Mesothelial cell of epicardium (in vitro differentiated cells): ENCODE measurements at places on chromosomes 7 and 10.

DNA sequence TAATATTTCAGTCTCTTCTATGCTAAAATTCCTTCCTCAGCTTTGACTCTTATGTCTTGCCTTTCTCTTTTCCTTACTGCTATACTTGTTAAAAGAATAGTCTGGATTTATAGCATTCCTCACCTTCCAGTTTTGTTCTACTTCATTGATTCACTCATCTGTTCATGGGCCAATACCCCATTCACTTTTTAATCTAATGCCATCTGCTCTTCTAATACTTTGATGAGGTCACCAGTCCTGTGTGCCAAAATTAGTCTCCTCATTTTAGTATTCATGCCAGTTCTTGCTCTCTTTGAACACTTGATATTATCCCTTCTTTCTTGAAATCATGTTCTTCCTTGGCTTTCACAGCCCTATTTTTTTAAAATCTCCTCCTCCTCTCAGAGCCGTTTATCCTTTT lies 19.3 kb downstream of the STK17A start:
- no peak for DNase-seq
- H3K4me1 ChIP-seq: no peaks in the 10 kb centered on the region
- no peak overlapping the region for H3K27ac ChIP-seq
- H3K4me3 ChIP-seq: no peak overlapping the region
- H3K36me3 ChIP-seq: peaks cover 17% of the 10 kb centered on the region

DNA sequence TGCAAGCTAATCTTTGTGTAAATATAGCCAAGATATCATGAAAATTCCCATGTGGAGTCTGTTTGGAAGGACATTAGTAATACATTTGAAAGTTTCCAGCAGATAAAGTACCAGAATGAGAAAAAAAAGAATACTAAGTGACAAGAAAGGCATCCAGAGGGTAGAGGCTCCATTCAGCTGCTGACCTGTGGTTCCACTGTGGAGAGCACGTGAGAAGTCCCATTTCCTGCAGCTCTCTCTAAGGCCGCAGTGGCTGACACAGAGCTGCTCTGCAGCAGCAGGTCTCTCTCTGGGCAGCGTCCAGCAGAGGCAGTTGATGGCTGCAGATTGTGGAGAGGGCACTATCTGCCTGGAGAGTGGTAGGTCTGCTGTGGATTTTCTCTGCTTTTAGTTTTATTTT lies 100.1 kb upstream of the TMEM72 start:
- H3K27me3 ChIP-seq: peaks cover 2% of the 10 kb centered on the region
- H3K36me3 ChIP-seq: no peaks in the 10 kb centered on the region
- H3K27ac ChIP-seq: no peak overlapping the region
- no peak overlapping the region for H3K4me3 ChIP-seq
- peaks cover 17% of the 10 kb centered on the region for H3K4me1 ChIP-seq

DNA sequence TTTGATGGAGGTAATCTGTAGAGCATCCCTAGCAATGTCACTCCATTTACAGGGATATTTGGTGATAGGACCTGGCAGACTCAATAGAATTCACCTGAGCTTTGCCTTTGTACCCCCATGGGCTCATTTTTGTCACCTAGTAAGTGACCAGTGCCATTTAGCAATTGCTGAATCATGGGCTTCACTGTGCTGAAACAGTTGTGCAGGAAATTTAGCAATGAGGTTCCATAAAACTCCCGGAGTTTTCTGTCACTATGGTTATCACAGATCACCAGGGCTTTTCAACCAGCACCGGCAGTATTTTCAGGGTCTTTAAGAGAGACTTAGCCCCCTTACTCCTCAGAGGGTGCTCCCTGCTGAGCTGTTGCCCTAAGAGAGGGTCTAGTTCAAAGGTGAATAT lies 40.2 kb downstream of the FAS start:
- DNase-seq: no peak
- no peak overlapping the region for H3K27ac ChIP-seq
- no peaks in the 10 kb centered on the region for H3K36me3 ChIP-seq
- H3K27me3 ChIP-seq: peaks cover 4% of the 10 kb centered on the region
- no peak overlapping the region for H3K4me3 ChIP-seq

DNA sequence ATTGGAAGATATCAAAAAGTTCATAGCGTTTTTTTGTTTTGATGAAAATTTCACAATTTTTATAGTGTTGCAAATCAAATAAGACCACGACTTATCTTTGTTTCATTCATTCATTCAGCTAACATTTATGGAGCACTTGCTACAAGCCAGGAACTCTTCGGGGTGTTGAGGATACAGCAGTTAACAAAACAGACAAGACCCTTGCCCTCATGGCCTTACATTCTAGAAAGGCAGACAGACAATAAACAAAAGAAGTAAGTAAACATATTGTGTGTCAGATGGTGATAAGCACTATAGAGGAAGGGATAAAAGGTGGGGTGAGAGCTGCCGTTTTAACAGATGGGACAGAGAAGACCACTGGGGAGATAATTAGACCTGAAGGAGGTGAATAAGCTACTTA lies 41.6 kb upstream of the GSAP start:
- no peaks in the 10 kb centered on the region for H3K27me3 ChIP-seq
- no peaks in the 10 kb centered on the region for H3K4me1 ChIP-seq
- no peak overlapping the region for H3K4me3 ChIP-seq
- H3K36me3 ChIP-seq: no peaks in the 10 kb centered on the region
- no peak overlapping the region for H3K27ac ChIP-seq

- peaks cover 3% of the 10 kb centered on the region for H3K27me3 ChIP-seq
- no peak overlapping the region for H3K4me3 ChIP-seq
- peaks cover 7% of the 10 kb centered on the region for H3K4me1 ChIP-seq
- no peak overlapping the region for H3K27ac ChIP-seq
- H3K36me3 ChIP-seq: no peaks in the 10 kb centered on the region
Observed at GRCh38 chr10:118850418-118851061, 95.8 kb upstream of the CACUL1 start.

- H3K27me3 ChIP-seq: no peaks in the 10 kb centered on the region
- no peaks in the 10 kb centered on the region for H3K4me1 ChIP-seq
- no peak overlapping the region for H3K4me3 ChIP-seq
- no peak for DNase-seq
Observed at GRCh38 chr7:144255471-144255897, 9.1 kb downstream of the OR2A7 start.

GRCh38 chr10:31242902-31243301 lies 76.1 kb upstream of the ZEB1 start:
- no peak overlapping the region for H3K27ac ChIP-seq
- H3K4me3 ChIP-seq: no peak overlapping the region
- H3K36me3 ChIP-seq: no peaks in the 10 kb centered on the region
- no peaks in the 10 kb centered on the region for H3K27me3 ChIP-seq
- H3K4me1 ChIP-seq: no peaks in the 10 kb centered on the region

DNA sequence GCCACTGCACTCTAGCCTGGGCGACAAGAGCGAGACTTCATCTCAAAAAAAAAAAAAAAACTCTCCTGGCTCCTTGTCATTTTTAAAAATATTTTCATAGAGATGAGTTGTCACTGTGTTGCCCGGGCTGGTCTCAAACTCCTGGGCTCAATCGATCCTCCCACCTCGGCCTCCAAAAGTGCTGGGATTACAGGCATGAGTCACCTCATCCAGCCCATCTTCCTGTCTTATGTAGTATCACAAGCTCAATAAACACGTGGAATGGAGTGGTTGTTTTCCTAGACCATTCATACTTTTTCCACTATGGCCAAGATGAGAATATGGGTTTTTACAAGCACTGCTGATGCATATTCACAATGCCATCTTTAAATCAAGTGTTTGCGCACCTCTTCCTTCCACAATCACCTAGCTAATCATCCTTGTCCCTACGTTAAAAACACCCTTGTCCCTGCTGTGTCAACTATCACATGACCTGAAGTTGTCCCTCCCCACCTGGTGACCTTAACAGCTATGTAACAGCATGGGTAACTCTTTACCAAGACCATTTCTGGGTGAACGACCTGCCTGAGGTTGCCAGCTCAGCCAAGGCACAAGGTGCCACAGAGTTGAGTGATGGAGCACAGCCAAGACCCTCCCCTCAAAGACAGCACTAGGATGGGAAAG lies 21.3 kb downstream of the DLG5 start:
- H3K4me3 ChIP-seq: no peak overlapping the region
- peaks cover 21% of the 10 kb centered on the region for H3K4me1 ChIP-seq
- H3K27me3 ChIP-seq: no peaks in the 10 kb centered on the region
- peaks cover 7% of the 10 kb centered on the region for H3K36me3 ChIP-seq
- H3K27ac ChIP-seq: no peak overlapping the region
- DNase-seq: no peak

DNA sequence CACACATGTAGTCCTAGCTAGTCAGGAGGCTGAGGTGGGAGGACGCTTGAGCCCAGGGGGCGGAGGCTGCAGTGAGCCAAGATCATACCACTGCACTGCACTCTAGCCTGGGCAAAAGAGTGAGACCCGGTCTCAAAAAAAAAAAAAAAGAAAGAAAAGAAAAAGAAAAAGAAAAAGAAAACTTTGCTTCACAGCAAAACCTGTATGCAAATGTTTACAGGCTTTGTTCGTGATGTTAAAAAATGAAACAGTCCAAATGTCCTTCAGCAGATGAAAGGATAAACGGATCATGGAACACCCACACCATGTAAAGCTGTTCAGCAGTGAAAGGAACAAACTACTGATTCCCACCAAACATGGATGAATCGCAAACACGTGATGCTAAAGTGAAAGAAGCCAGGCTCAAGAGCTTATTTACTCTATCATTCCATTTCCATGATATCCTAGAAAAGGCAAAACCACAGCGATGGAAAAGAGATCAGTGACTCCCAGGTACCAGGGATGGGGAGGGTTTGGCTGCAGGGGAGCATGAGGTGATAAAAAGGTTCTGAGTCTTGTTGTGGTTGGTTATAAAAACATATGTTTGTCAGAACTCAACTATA lies 15.1 kb downstream of the LRRC20 start:
- no peak for DNase-seq
- H3K4me1 ChIP-seq: peaks cover 9% of the 10 kb centered on the region
- H3K27me3 ChIP-seq: no peaks in the 10 kb centered on the region
- H3K36me3 ChIP-seq: no peaks in the 10 kb centered on the region
- no peak overlapping the region for H3K27ac ChIP-seq

DNA sequence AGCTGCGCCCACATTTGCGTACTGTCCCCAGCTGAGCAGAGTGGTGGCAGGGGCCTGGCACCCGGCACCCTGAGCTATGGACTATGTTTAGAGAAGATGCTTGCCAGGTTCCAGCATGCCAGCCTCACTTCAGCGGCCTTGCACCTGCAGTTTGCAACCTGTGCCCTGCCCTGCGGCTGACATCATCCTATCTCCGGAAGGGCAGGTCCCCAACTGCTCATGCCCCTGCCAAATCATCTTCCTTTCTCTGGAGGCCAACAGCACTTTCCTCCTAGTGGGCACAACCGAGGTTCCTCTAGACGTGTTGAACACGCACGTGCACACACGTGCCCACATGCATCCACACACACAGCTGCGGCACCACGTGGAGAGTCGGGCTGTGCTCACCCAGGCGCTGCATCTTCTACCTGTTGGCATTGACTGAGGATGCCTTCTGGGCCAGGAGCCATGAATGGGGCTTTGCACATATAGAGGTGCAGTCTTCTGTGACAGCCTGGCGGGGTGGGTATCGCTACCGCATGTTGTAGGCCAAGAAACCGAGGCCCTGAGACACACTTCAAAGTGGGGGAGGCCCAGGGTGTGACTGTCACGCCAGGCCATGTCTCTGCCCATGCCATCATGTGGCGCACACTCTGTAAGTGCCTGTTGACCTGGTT lies 24.5 kb downstream of the CNPY1 start:
- DNase-seq: no peak
- H3K27me3 ChIP-seq: peaks cover 97% of the 10 kb centered on the region
- H3K27ac ChIP-seq: no peak overlapping the region
- H3K36me3 ChIP-seq: no peaks in the 10 kb centered on the region
- H3K4me1 ChIP-seq: no peaks in the 10 kb centered on the region
- H3K4me3 ChIP-seq: no peak overlapping the region

DNA sequence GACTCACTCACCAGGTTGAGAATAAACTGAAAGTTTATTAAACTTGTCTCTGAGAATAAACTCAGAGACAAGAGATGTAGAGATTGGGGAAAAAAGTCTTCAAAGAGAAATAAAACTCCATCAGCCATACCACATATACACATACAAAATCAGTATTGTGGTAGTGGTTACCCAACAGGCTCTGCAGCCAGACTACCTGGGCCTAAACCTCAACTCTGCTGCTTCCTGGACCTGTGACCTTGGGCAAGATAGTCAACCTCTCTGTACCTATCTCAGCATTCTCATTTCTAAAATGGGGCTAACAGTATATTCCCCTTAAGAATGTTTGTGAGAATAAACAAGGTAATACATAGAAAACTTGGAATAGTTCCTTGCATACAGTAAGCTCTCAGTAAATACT lies 15.3 kb downstream of the TPK1 start:
- H3K4me3 ChIP-seq: no peak overlapping the region
- no peaks in the 10 kb centered on the region for H3K27me3 ChIP-seq
- peaks cover 46% of the 10 kb centered on the region for H3K4me1 ChIP-seq
- DNase-seq: no peak

GRCh38 chr7:154584352-154585252 lies 418.3 kb downstream of the PAXIP1 start:
- H3K4me1 ChIP-seq: no peaks in the 10 kb centered on the region
- H3K27me3 ChIP-seq: peaks cover 23% of the 10 kb centered on the region
- H3K4me3 ChIP-seq: no peak overlapping the region
- no peak for DNase-seq

DNA sequence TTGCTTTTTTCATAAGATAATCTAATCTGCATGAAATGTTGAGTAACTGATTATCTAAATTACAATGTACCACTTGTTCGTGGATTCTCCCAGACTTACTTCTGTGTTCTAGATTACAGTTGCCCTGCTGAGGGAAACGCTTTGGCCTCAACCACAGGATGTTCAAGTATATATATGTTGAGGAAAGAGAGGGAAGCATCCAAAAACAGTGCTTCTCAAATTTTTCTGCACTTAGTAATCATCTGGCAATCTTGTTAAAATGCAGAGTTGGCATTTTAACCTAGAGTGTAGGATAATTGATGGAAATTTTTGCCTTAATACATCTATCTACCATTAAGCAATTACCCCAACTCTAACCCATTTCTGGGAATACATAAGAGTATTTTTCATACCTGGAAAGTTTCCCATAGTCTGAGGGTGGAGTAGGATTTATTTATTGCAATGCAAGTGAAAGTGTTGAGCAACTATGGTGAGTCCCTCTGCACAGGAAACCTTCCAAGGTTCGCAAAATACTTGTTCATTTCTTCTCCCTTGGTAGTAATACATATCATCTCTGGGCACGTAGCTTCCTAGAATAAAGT lies 59.6 kb upstream of the C1GALT1 start:
- no peaks in the 10 kb centered on the region for H3K36me3 ChIP-seq
- DNase-seq: no peak
- H3K27ac ChIP-seq: no peak overlapping the region
- H3K4me1 ChIP-seq: peaks cover 5% of the 10 kb centered on the region
- H3K27me3 ChIP-seq: no peaks in the 10 kb centered on the region
- H3K4me3 ChIP-seq: no peak overlapping the region

- H3K4me1 ChIP-seq: peaks cover 55% of the 10 kb centered on the region
- no peaks in the 10 kb centered on the region for H3K27me3 ChIP-seq
- DNase-seq: no peak
- H3K36me3 ChIP-seq: no peaks in the 10 kb centered on the region
- H3K4me3 ChIP-seq: no peak overlapping the region
Observed at GRCh38 chr7:69782917-69783684, 184.8 kb downstream of the AUTS2 start.

GRCh38 chr10:79068203-79068561 lies 584 bp upstream of the ZMIZ1 start:
- H3K4me1 ChIP-seq: peaks cover 35% of the 10 kb centered on the region
- no peak for DNase-seq
- H3K36me3 ChIP-seq: no peaks in the 10 kb centered on the region
- H3K27me3 ChIP-seq: no peaks in the 10 kb centered on the region
- H3K27ac ChIP-seq: peak overlapping the region; percentile 97
- H3K4me3 ChIP-seq: peak overlapping the region; percentile 78
